ENCODE measurements at places on chromosomes 12 and 14. TPM values are rescaled to one million over a fixed set of nuclear protein-coding genes. Genes with fewer than 3 reads are reported as not detected.

Gene CMKLR1
- 17.9 TPM for total RNA-seq

Gene LMBR1L
- 37.7 TPM for total RNA-seq

Gene SPRYD3
- 59.6 TPM for total RNA-seq

Gene LALBA
- total RNA-seq = not detected

Gene TAS2R42
- total RNA-seq = not detected

Gene LRFN5
- total RNA-seq = 0.78 TPM

Gene ENDOU
- total RNA-seq = 0.41 TPM

Gene DNAH10
- total RNA-seq = 0.06 TPM

Gene GPR33
- not detected for total RNA-seq

Gene ART4
- 9.2 TPM for total RNA-seq

Gene ADAMTS20
- total RNA-seq = not detected

- peak; percentile 92 for DNase-seq
These were observed 245.9 kb downstream of the CHST11 start for GRCh38 chr12:104702565-104703139.

GRCh38 chr12:20657496-20657895 is 37.6 kb upstream of the SLCO1C1 start:
- no peak for DNase-seq

GRCh38 chr12:49733219-49734017 is 7.9 kb upstream of the TMBIM6 start:
- DNase-seq = no peak

GRCh38 chr12:123163227-123163626 is 12.3 kb upstream of the PITPNM2 start:
- DNase-seq = no peak

DNA sequence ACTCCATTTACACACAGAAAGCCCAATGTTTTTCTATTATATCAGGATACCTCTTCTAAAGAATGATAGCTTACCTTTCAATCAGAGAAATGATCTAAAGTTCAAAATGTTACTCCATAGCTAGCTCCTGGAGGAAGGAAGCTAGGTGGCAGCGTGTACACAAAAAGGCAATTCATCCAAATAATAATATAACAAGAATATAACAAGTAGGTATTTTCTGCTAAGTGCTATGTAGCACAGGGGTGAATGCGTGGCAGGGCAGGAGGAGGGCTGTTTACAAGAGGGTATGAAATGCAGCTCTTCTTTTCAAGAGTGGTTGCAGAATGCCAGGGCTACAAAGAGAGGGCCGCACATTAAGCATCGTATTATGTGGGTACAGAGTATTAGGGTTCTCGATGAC is 663 bp upstream of the SNAPC1 start:
- DNase-seq = no peak

DNA sequence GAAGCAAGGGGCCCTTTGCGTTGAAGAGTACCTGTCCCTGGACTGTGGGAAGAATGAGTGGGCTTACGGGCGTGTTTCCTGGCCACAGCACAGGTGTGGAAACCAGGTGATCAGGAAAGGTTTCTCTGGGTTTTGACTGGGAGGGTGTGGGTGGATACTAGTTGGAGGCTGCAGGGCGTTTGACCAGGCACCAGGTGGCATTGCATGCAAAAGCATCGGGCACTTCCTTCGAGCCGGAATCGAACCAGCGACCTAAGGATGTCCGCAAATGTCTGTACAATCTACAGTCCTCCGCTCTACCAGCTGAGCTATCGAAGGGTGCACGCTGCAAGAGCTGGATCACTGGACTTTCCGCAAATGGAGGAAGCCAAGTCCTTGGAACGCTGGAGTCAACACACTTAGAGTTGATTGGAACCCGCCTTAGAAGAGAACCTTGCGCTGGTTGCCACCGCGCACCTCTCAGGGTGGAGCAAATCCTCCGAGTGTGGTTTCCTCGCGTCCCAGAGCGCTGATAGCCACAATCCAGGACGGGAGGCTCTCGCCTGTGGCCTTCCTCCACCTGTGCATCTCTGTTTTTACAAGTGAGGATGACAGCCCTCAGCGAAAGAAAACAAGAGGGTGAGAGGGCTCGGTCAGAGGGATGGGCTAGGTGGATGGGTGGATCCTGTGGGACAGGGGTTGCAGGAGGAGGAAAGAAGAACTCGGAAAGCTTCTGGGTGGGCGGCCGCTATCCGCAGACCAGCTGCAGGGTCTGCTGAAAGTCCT is 21.2 kb upstream of the RNASE4 start:
- DNase-seq = peak; percentile 52

GRCh38 chr12:1305791-1306500 is 288.4 kb downstream of the FBXL14 start:
- no peak for DNase-seq

DNA sequence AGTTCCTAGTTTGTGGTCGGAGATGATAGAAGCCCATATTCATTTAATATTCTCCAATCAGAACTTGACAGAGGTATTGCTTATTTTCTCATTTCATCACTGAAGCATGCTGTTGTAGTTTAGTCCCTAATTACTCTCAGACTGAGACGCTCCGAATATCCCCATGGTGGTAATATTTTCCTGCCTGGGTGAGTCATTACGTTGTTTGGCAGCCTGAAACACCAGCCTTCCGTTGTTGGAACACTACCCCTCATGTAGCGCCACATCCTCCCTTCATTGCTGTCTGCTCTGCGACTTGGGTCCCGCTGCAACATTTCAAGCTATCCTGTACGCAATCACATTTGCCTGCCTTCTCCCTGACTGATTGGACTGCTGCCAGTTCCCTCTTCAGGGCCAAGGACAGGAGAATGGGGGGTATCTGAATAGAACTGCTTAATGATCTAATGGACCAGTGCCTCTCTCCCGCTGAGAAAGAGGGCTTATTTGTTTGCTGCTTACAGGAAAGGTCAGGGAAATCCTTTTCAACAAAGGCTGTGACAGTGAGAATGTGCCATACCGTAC is 369.1 kb downstream of the NPAS3 start:
- no peak for DNase-seq

- no peak for DNase-seq
These were observed 127.4 kb upstream of the ATP2B1 start for GRCh38 chr12:89836026-89836425.

DNA sequence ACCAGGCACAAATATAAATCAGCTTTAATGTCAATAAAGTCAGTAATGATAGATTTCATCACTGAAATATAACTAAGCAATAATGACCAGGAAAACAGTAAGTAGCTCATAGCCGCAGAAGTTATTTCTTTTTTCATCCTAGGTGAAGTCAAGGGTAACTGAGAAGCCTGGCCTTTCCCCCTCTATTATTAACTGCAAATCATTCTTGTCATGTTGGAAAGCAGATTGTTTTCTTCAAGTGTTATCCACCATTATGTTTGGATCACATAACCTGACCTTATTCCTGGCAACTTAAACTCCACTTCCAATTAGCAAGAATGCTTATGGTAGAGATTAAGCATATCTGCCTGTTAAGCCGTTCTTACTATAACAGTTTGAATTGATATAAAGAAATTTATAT is 603.4 kb upstream of the FOXG1 start:
- DNase-seq = no peak

DNA sequence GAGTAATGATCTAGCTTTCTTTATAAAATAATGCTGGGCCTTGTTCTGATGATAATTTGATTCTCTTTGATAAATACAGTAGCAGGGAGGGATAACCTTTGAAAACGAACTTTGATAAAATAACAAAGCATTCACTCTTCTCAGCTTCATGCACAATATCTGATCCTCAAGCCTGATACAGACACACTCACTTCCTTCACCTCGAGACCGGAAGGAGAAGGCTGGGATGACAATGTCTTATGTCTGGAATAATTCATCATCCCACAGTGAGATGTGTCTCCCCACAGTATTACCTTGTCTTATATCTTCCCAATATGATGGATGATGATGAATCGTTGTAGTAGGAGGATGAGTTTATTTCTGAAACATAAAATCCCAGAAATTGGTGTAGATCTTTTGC is 15.5 kb upstream of the NR1H4 start:
- DNase-seq = no peak

- peak; percentile 44 for DNase-seq
These were observed 20.4 kb downstream of the VASH1 start for GRCh38 chr14:76781648-76782051.

- no peak for DNase-seq
These were observed 54.8 kb downstream of the PPFIBP1 start for GRCh38 chr12:27578689-27579372.

- DNase-seq = no peak
These were observed 93.2 kb downstream of the CHST11 start for GRCh38 chr12:104549815-104550480.

DNA sequence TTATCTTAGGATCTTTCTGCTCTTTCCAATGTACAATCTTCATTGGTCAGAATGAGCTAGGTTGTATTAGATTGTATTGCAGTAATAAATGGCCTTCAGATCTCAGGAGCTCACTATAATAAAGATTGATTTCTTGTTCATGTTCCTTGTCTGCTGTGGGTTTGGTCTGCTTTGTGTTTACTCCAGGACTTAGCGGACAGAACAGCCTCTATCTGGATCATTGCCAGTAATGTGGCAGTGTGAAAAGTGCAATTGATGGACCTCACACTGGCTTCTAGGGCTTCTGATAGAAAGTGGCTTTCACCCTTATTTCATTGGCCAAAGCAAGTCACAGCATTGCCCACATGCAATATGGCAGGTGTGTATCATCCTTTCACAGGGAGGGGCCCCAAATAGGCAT is 81.2 kb downstream of the BTG1 start:
- DNase-seq = no peak

DNA sequence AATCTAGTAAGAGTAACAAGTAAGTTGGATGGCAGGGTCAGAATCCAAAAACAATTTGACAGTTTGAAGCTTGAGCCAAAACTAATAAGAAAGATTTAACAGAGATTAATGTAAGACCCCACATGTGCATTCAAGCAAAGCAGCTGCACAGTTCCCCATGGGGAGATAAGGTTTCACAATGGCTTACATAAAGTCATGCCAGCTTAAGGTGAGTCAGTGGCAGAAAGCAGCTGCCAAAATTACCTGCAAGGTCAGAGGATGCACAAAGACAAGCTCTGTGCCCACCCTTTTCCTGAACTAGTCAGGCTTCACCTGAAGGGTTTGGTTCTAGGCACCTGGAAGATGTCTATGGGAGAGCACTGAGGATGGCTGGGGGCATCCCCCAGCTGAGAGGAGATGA is 36.6 kb upstream of the KRT77 start:
- DNase-seq = no peak

- peak; percentile 80 for DNase-seq
These were observed 57.2 kb upstream of the USP44 start for GRCh38 chr12:95608252-95609033.

GRCh38 chr12:11861864-11862600 is 208.7 kb upstream of the BCL2L14 start:
- DNase-seq = no peak

DNA sequence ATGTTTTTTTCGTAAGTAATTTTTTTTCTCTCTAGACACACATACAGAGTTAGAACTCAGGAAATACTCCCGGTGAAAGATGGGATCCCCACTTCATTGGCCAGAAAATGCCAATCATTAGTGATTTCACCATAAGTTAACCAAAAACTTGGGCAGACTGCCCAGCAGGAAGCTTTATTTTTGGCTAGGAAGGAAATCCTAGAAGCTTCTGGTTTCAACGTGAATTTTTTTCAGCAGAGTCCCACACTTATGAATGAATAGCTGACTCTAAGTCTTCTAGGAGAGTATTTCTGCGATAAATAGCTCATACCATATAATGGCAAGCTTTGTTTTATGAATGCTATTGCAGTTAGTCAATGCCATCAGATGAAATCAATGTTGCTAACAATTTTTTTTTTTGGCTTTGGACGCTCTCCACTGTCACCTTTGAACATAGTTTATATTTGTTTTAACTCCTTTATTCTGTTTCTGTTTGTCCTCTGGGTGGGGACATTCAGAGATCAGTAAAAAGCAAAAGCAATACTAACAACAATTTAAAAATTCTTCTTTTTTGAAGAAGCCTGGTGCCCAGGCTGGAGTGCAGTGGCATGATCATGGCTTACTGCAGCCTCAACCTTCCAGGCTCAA is 9.5 kb downstream of the PPP1CC start:
- DNase-seq = no peak

GRCh38 chr12:128259556-128260070 is 7.4 kb upstream of the TMEM132C start:
- peak; percentile 79 for DNase-seq

DNA sequence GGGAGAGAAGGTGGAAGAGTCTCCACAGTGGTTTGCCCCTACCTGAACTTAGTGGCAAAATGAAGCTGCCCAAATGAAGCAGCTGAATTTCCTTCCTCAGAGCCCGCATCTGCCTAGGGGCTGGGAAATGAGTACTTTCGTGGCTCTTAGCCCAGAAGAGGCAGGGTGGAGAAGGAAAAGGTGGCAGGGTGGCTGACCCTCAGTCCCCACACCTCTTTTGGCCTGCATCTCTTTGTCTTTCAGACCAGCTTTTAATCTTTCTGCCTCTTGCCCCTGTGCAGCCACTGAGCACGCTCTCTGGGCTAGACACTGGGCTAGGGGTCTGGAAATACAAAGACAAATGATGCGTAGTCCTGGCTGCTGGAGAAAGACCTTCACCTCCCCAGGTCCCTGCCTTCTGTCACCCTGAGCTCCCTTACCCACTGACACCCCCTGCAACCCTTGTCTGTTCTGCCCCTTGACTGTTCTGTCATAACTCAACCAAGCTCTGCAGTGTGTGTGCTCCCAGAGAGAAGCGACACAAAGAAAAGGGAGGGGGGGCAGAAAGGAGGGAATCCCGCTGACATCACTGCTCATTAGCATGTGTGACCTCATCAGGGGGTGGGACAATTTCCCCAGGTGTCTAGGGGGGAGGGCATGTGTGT is 371 bp upstream of the REM2 start:
- DNase-seq = no peak

DNA sequence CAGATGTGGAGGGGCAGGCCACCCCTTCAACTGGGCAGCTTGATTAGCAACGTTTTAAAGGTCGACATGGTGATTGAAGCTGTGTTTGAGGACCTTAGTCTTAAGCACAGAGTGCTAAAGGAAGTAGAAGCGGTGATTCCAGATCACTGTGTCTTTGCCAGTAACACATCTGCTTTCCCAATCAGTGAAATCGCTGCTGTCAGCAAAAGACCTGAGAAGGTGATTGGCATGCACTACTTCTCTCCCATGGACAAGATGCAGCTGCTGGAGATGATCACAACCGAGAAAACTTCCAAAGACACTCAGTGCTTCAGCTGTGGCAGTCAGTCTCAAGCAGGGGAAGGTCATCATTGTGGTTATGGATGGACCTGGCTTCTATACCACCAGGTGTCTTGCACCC is 23.9 kb upstream of the AICDA start:
- no peak for DNase-seq

DNA sequence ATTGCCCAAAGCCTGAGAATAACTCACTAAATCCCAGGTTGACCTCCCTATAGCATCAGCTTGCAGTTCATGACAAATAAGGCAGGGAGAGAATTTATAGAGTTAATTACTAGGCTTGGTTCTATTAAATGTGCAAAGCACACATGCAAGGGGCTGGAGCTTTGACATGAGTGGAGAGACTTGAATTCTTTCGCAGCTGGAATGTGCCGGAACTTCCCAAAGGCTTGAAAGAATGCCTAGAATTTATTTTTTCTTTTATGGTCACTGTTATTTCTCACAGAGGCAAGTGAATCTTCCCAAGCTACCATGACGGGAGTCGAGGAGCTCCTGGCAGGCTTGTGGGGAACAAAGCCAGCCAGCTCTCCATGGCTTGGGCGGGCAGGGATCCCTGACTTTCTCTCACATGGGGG is 95.5 kb upstream of the USP44 start:
- DNase-seq = no peak
